CD4-positive, alpha-beta T cell treated with Interleukin-17A for 1 hour (primary cell): ENCODE measurements at places on chromosomes 6 and 20.
A peak's percentile ranks its signal among the peaks of the same experiment; 100 is the strongest.

DNA sequence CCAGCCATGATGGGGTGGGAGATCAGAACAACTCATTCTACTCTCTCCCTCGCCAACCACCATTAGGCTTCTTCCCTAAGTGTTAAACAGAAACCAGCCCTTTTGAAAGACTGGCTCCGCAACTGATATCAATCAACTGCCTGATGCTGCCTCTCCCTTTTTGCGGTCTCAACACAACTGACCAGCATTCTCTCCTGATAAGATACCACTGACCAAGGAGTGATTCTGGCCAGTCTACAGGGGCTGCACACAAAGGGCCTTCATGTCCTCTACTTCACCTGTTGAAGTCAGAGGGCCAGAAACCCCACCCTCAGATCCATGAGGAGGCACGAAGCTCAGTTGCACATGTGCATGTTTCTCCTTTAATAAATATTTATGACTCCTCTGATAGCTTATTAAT lies 145.1 kb downstream of the CD24 start:
- no peak for DNase-seq

GRCh38 chr6:32993363-32993973 lies 15.9 kb downstream of the HLA-DOA start:
- DNase-seq = no peak

- DNase-seq = no peak
These were observed 47.8 kb downstream of the GMPR start for GRCh38 chr6:16286151-16286522.

- DNase-seq = no peak
These were observed 2.6 kb upstream of the ZSCAN12 start for GRCh38 chr6:28402197-28402596.

DNA sequence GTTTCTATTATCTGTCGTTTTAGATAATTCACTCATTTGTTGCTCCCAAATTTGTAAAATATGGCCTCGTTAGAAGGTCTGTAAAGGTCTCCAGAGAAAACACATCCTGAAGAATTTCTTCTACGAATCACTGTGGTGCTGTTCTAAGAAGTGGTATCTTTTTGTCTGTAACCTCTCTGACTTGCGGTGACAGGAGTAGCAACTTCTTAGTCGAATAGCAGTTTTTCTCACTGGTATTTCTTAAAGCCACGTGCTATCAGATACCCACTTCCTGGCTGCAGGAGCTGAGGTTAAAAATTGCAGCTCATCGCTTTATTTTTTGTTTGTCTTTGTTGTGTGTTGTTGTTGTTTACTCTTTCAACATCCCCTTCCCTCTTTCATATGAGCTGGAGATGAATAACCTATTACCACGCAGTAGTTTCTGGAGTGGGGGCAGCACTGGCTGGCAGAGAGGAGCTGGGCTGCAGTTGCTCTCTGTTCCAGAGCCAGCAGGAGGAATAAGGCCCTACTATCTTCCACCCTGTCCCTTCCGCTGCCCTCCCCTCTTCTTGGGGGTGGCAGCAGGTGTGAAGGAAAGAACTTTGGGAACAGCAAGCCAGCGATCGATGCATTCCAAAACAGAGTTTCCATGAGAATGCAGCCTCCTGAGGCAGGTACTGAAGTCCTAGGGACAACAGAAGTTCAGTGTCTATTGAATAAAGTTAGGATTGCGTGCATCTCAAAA lies 64.7 kb downstream of the C6orf118 start:
- no peak for DNase-seq

DNA sequence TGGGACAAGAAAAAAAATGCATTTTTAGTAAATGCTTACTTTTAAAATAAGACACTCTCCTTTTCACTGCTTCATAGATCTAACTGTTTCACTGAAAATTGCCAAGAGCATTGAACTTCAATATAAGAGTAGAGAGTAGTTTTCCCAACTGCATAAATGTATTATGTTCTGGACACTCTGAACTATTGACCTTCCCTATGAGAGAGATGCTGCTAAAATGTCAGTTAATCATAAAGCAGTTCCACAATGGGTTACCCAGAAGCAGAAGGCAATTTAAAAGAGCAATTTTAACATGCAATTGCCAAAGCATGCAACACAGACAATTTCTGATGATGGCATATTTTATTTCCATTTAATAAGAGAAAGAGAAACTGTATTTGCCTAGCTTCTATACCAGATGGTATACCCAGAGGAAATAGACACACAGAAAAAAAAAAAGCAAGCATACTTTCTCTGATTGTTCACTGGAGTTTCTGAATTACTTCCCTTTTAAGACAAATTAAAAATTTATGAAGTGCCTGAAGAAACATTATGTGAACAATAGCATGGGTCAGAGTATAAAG lies 279.1 kb upstream of the THEMIS start:
- no peak for DNase-seq

GRCh38 chr6:56992036-56992435 lies 37.1 kb downstream of the BEND6 start:
- DNase-seq = no peak

DNA sequence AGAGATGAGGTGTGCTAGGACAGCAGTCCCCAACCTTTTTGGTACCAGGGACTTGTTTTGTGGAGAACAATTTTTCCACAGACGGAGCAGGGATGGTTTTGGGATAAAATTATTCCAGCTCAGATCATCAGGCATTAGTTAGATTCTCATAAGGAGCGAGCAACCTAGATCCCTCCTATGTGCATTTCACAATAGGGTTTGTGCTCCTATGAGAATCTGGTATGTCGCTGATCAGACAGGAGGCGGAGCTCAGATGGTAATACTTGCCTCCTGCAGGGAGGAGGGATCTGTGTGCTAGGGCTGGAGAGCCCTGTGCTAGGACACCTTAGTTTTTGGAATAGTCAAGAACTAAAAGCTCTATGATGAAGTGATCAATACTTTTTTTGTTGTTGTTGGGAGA lies 2.5 kb downstream of the SMIM13 start:
- peak; percentile 12 for DNase-seq

DNA sequence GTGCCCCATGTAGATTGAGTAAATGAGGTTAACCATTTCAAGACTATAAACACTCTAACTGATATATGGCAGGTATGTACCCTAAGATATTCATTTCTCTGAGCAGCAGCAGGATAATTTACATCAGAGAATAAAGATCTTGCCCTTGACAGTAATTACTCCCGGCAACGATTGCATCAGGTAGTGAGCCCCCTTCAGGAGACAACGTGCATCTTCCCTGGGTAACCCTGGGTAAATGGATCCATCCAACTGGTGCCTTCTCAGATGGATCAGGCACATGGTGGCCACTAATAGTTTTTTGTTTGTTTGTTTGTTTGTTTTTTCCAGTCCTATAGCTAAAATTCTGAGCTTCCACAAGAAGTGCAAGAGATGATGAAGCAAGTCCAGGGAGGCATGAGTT lies 469.4 kb upstream of the SLC35B3 start:
- no peak for DNase-seq

GRCh38 chr6:30508890-30509736 lies 19.8 kb downstream of the HLA-E start:
- peak; percentile 81 for DNase-seq

DNA sequence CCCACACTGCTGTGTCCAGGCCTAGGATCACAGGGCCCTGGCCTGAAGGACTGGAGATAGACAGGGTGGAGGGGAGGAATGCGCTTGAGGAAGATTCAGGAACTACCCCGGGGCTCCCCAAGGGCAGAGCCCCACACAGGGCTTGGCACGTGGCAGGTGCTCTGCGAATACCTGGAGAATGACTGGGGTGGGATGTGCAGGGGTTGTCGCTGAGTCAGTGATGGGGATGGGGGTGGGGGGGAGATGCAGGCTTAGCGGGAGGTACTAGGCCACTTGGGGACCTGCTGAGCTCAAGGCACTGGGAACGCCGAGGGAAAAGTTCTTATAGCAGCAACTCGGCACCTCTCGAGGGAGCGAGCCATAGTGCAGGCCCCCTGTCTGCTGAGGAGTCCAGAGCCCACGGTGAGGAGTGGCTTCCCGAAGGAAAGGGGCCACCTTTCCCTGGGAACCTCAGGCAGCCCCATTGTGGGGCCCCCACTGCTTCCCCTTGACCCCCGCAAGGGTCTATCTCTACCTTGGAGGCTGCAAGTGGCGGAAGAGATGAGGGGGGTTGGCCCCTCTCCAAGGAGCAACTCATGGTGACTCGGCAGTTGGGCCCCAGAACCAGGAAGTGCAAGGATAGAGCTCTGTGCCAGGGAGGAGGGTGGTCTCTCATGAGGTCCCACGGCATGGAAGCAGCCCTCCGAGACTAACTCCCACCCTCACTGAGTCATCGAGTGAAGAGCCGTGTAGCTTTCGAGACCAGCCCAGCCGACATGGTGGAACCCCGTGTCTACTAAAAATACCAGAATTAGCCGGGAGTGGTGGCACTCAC lies 33.1 kb downstream of the SRC start:
- DNase-seq = no peak
